Activated CD8-positive, alpha-beta T cell treated with anti-CD3 and anti-CD28 coated beads for 36 hours (primary cell): ENCODE measurements at places on chromosomes 4 and X.
A peak's percentile ranks its signal among the peaks of the same experiment; 100 is the strongest.

DNA sequence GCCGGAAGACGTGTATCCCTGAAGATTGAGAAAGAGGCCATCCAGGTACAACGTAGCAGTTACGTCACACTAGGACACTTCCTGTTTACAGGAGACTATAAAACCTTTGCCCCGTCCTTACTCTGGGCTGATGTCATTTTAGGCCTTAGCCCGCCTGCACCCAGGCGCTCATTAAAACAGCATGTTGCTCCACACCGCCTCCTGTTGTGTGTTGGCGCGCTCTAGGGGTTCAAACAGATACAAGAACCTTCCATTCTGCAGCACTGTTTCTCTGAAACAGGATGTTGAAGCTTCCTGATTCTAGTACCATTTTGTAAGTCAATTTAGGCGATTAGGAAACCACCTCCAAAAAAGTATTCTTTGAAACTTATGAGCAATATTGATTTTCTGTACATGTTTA is 722.1 kb downstream of the PCDH7 start:
- DNase-seq, result no peak

DNA sequence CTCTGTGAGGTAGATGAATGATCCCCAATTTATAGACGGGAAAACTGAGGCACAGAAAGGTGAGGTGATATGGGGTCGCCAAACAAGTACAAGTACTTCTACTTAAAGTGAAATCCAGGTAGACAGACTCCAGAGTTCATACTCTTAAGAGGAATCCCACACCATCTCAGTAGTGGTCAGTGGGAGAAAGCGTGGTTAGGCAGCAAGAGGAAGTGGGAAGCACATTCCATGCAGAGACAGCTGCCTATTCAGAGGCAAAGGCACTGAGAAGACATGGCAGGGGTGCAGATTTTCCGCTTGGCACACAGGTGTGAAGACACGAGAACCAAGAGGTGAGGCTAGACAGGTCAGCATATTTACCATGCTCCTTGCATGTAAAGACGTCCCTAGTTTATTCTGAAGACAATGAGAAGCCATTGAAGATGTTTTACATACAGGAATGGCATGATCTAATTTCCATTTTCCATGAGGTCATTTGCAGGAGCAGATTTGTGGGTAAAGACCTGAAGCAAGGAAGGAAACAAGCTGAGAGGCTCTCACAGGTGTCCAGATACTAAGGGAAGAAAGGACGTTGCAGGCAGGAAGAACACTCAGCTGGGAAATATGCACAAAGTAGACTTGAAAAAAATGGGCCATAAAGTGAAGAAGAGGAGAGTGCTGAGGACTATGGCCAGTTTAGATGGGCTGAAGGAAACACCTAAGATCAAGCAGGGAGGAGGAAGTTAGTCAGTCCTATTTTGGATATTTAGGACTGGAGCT is 17.3 kb upstream of the CLNK start:
- no peak for DNase-seq

GRCh38 chr4:122702939-122703338 is 29.6 kb upstream of the BBS12 start:
- DNase-seq, result no peak

- peak; percentile 17 for DNase-seq
Measured at GRCh38 chr4:119314356-119314755, 7.6 kb downstream of the FABP2 start.

DNA sequence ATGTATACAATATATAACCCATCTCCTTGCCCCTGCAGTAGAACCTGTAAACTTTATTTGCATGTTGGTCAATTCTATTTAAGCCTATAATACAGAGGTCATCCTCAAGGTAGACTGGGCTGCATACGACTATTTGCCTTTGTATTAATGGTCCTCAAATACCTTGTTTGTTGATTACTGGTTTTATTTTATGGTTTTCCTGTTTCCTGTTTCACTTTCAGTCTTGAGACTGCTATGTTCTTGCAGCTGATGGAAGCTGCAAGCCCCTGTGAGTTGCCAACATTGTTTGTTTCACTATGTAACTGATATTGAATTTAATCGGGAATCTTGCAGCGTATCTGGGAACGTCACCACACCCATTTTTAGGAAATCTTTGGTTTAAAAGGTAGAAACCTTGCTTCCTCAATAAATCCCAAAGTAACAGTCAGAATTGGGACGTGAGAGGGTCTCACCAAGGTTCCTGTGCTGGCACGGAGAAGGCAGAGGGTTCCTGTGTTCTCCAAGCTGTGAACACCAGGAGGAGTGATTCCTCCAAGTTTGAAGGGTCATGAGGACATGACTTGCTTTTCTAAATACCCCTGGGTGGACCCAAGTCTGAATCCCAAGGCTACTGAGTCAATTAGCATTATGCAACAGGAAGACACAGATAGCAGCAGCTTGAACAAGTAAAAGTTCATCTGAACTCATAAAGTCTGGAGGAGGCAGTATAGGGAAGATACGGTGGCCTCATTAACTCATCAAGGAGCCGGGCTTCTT is 110.6 kb upstream of the PNPLA4 start:
- DNase-seq, result no peak

DNA sequence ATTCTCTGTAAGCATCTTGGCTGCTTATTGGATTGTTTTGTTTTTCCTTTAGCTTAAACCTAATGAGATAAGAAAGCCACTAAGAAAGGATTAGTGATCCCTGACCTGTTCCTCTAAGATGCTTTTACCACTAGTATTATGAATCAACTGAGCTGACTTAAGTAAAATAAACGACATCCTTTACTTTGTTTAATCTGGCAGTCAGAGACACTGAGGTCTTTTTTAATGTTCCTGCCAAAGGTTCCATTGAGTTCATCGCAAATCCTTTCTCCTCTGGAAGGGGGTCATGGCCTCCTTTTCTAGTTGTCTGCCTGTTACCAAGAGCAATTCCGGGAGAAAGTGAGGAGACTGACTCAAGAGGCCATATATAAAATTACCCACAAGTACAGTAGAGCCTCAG is 1038.3 kb upstream of the SLIT2 start:
- DNase-seq, result no peak

- DNase-seq, result no peak
Measured at GRCh38 chrX:7987160-7988012, 60.2 kb upstream of the PNPLA4 start.

- DNase-seq, result no peak
Measured at GRCh38 chr4:16593386-16593785, 305.1 kb downstream of the LDB2 start.

- DNase-seq, result no peak
Measured at GRCh38 chr4:53748328-53748772, 157.1 kb upstream of the LNX1 start.

GRCh38 chrX:77444545-77444944 is 2.6 kb upstream of the FGF16 start:
- DNase-seq, result no peak

GRCh38 chr4:3203971-3204431 is 45.0 kb upstream of the MSANTD1 start:
- no peak for DNase-seq

DNA sequence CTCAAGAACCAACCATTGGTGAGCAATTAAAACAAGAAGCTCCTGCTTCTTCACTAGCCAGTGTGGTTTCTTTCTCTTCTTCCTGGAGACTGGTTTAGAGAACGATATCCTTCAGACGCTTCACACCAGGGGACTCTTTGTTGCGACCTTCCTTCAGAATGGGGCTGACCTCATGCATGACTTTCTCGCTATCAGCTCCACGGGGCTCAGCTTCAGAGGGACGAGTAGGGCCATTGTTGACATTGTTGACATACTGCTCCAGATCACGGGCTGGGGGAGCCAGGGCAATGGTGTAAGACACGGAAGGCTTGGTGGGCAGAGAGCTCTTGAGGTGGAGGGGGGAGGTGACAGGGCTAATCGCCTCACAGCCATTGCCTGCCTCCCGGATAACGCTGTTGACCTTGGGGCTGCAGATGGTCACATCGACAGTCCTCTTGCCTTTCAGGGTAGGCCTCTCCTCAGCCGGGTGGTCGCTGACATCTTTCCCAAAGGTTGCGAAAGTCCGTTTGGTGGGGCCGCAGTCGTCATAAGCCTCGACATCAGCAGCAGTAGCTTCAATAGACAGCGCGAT is 113.8 kb downstream of the PCDH19 start:
- no peak for DNase-seq

GRCh38 chr4:127352220-127353113 is 280.3 kb upstream of the INTU start:
- no peak for DNase-seq

GRCh38 chr4:54213761-54214160 is 15.3 kb upstream of the PDGFRA start:
- no peak for DNase-seq

DNA sequence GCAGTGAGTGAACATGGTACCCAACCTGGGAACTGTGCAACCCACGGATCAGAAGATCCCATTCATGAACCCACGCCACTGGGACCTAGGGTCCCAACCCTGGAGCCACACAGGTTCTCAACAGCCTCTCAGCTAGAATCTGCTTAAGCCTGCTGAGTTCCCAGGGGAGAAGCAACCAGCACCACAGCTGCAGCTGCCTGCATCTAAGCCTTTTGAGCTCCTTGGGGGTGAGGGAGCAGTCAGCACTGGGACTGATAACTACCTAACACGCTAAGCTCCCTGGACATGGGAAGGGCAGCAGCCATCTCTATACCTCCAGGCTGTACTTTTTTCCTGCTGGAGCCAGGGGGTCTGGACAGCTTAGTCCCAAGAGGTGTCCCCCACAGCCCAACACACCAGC is 179.3 kb downstream of the IL15 start:
- no peak for DNase-seq

- DNase-seq, result no peak
Measured at GRCh38 chr4:6969826-6970800, 60.5 kb downstream of the TBC1D14 start.

- DNase-seq, result peak; percentile 2
Measured at GRCh38 chr4:40246011-40246900, 49.4 kb downstream of the RHOH start.

DNA sequence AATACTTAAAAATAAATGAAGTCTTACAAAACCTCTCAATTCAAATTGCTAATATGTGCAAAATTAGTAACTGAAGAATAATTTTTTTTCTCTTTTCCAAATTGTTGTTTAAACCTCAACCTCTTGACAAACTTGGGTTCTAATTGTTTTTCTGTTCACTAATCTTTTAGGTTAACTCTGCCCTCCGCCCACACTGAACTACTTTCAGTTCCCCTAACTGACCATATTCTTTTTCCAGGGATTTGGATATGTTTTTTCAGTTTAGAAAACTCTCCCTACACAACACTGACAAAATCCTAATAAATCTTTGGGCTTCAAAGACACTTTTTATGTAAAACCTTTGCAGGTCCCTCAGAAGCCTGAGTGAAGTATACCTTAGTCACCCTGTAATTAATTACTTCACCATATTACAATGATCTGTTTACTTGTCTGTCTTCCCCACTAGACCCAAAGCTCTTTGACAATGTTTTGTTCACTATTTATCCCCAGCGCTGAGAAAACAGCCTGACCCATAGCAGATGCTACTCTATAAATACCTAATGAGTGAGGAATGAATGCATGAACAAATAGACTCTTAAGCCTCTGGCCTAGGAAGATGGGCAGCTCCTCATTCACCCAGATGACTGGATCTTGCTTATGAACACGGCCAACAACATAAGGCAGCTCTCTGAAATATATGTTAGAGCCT is 134.9 kb downstream of the MAML3 start:
- no peak for DNase-seq

DNA sequence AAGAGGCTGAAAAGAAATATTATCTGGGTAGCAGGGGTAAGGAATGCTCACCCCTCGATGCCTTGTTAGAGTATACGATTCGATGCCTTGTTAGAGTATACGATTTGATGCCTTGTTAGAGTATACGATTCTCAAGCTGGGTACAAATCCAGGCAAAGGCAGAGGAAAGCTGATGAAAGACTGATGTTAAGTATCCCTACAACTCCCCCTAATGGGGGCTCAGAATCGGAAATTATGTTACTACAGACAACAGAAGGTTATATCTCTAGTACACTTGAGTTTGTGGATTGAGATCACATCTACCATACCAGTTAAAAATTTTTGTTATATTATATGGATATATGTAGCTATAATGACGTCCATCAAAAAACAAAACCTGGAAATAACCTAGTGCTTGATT is 4.8 kb downstream of the LRRC66 start:
- DNase-seq, result no peak

DNA sequence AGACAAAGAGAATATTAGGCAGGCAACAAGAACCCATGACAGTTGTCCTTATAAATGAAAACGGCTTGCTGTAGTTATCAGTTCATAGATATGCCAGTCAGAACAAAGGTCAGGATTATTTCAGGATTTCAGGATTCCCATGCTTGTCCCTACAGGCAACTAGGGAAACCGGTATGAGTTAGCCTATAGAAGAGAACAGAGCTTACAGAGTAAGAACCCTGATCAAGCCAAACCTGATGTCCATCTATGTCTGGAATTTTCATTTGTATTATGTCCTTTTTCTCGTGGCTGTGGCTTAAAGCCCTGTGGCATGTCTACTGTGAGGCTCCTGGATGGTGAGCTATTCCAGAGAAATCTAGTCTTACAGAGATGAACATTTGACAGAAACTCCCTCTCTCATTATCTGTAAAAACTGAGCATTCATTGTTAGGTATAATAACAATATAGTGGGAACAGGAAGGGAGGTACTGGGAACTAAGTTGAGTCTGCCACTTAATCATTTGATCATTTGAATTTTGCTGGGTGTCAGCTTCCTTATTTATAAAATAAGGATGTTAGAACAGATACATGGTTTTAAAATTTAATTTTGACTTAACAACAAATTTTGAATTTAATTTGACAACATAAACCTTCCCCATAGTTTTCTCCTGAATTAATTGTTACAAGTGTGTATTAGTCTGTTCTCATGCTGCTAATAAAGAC is 129.5 kb upstream of the KLF3 start:
- no peak for DNase-seq

- no peak for DNase-seq
Measured at GRCh38 chr4:52421811-52422213, 237.3 kb downstream of the USP46 start.

GRCh38 chr4:61782133-61782532 is 582.0 kb downstream of the ADGRL3 start:
- DNase-seq, result no peak

DNA sequence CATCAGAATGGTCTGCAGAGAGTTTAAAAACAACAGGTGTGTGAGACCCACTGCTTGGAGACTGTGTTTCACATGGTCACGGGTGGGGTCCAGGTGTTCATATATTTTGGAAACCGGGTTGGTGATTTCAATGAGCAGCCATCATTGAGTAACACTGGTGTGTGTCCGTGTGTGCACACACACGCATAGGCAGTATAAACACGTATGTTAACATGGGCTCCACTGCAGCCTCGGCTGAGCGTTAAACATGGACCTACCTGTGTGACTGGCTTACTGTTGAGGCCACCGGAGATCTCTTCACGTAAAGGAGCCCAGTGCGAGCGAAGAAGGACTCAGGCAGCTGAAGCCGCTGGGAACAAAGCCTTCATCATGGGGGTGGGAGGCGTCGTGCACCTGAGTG is 56.9 kb upstream of the TLR3 start:
- no peak for DNase-seq

- DNase-seq, result peak; percentile 11
Measured at GRCh38 chrX:139844163-139844562, 88.7 kb downstream of the ATP11C start.

GRCh38 chr4:151640381-151640780 is 120.4 kb downstream of the GATB start:
- no peak for DNase-seq

- DNase-seq, result no peak
Measured at GRCh38 chr4:98245226-98245625, 16.0 kb upstream of the RAP1GDS1 start.
